DMS79 (cell line): ENCODE measurements at places on chromosomes 16 and 17.
A peak's percentile ranks its signal among the peaks of the same experiment; 100 is the strongest.

DNA sequence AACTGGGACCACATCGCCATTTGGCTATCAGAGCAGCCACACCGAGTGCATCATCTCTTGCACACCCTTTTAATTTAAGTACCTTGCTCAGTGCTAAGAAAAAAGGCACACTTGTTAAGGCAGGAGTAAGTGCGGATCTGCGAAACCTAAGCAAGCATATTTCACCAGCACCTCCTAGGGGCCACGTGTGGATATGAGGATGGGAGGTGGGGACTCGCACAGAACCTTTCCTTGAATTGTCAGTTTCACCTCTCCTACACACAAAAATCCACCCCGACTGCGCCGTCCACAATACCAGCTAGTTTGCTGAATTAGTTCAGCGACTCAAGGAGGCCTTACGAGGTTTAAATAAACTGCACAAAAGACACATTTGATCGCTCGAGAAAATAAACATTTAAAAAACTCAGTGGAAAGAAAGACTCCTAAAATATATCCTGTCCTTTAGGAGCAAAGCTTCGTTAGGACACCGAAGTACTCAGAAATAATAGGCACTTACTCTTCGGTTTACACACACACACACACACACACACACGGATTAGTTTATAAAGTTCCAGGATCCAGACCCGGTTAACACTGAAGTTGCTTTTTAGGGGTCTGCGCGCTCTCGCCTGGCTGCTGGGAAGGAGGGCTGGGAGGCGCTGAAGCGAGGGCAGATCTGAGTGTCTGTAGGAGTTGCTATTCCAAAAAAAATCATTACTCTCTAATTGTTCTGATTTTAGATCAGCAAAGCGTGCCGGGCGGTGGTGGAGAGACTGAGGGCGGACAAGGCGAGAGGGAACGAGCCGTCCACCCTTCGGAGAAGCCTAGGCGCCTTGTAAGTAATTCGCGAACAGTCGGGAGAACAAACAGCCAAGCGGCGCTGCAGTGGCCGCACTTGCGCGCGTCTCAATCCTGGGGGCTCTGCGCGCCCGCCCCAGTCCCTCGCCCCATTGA, 1.0 kb upstream of the KCNJ2 start:
- no peak for DNase-seq

- DNase-seq, result no peak
Measured at GRCh38 chr16:1089439-1089821, 6.6 kb downstream of the C1QTNF8 start.

DNA sequence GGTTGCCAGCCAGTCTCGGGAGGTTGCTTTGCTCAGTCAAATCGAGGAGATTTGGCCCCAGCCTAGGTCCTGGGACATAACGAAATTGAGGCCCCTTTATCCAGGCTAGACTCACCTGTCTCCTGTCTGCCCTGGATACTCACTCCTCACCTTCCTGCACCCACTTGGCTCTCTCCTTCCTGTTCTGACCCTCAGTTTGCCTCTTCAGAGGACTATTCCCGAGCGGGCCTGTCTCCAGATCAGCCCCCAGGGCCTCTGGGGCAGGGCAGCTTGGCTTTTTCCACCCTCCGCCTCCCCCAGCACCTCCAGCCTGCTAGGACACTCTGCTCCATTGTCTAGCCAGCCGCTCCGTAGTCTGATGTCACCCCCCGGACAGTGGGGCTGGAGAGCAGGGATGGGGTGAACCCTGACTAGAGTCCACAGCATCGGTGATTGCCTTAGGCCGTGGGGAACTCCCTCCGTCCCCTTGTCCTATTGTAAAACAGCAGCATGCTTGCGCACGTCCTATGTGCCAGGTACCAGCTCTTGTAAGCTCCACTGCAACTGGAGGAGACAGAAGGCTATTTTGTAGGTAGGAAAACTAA, 8.8 kb downstream of the WFIKKN2 start:
- DNase-seq, result no peak

- no peak for DNase-seq
Measured at GRCh38 chr16:4060823-4061222, 55.4 kb downstream of the ADCY9 start.

DNA sequence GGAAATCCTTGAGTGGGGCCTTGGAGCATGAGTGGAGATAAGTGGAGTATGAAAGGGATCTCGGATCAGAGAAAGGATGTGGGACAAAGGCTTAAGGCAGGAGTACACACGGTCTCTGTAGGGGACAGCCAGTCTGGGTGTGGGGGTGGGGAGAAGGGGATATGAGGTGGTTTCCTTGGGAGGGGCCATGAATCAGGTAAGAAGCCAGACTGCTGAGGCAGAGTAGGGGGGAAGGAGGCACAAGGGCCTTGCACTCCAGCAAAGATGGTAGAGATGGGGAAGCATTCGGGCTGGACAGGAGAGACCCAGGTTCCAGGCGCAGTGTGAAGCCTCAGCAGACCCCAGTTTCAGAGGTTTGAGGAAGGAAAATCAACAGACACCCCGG, 1.6 kb downstream of the HSD11B2 start:
- DNase-seq, result no peak

DNA sequence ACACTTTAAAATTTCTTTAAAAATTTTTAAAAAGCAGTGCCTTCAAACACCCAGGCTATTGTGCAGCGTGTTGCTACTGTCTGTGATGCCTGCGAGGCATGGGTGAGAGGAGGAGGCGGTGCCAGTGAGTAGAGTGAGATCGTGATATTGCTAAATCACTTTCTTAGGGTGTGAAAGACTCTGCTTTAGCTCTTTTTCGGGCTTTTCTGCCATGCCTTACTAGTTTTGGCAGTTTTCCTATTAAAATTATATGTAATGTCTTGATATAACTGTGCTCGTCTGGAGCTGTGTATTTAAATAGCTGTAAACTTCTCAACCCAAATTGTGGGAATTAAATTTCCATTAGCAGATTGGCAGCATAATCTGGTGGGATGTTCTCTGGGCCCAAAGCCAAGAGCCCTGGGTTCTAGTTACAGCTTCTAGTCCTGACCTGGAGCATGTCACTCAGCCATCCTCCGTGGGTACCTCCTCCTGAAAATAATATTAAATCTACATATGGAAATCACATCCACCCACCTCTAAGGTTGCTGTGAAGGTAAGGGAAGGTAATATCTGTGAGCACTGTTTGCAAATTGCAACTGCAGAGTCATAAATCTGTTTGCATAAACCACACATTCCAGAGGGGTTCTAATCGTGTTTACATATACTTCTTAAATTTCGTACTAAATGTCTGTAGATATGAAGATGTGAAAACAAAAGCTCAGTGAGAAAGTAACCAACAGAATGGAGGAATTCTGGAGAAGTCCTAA, 264.3 kb upstream of the CACNG5 start:
- no peak for DNase-seq

DNA sequence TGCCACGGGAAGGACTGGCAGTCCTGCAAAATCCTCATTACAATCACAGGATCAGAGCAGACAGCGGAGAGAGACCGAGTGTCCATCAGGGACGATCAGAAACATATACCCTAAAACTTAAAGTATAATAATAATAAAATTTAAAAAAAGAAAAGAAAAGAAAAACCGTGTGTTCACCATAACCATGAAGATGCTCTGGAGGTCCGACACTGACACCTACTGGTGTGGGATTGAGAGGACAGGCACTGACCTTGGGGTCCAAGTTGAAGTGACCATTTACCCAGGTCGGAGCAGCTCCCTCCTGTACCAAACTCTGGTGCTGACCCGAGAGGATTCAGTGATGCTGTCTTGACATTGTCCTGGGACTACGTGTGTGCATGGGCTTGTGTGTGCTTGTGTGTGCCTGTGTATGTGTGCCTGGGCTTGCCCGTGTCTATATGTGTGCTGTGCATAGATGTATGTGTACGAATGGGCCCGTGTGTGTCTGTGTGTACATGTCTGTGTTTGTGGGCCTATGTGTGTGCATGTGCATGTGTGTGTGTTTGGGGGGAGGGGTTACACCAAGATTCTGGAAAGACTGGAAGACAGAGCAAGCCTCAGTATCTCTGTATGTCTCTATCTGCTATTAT, 10.0 kb upstream of the CD300LD start:
- no peak for DNase-seq

DNA sequence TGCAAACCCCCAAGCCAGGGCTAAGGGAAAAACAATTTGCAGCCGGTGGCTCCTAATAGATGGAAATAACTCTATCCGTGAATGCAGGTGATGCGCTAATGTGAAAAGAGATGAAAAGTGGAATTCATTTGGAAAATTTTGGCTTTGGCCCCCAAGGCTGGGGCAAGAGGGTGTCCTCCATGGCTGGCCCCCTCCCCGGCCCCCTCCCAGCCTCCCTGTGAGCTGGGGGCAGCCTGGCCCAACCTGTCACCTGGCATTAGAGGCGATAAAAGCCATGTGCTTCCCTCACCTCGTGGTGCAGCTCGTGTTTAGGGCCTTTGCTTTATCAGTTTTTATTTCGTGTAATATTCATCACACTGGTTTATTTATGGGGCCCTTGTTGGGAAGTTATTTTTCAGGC, 267.2 kb downstream of the ENGASE start:
- DNase-seq, result no peak

- no peak for DNase-seq
Measured at GRCh38 chr17:77306048-77306789, 165.4 kb downstream of the SEC14L1 start.

- DNase-seq, result no peak
Measured at GRCh38 chr17:62139141-62139540, 74.1 kb upstream of the MED13 start.

DNA sequence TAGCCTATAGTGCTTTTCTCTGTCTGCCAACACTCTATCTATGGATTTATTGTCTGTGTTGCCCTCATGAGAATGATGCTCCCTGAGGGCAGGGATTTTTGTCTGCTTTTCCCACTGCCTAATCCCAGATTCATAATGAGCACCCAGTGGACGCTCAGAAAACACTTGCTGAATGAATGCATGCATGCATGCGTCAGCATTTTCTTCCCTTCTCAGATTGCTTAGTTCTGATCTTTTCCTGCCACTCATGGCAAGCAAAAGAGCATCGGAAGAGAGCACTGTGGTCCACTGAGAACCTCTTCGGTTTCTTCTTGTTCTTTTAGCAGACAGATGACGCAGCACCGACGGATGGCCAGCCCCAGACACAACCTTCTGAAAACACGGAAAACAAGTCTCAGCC, 246.8 kb downstream of the RBFOX1 start:
- no peak for DNase-seq

DNA sequence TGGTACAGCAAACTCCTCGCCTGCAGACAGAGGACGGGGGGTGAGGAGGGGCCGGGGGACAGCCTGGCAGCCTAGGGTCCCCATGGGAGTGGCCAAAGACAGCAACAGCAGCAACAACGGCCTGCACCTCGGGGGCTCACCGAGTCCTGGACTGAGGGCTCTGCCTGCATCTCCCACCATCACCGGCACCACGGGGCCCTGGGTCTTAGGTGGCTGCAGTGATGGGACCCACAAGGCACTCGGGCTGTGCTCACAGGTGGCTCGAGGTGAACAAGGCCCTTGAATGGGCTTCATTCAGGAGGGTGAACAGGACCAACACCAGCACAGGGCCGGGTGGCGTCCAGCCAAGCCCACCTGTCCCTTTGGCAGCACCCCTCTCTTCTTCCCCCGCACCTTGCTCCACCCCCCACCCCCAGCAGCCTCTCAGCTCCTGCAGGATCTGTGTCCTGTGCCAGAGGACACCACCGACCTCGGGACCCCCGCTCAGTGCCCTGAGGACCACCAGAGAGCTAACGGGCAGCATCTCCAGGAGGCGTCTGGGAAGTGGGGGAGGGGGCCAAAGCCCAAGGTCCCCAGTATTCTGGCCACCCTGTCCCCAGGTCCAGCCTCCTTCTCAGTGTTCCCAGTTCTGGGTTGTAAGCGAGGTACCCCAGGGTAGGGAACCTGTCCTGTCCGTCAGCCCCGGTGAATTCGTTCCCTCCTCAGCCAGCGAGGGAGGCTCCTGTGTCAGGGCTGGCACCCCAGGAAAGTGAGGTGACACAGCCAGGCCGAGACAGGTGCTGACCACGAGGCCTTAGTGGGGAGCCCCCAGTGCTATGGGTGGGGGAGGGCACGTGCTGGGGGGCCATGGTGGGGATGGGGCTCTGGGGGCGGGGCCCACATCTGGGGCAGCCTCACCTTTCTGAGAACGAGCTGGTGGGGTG, 94.3 kb downstream of the TBC1D16 start:
- DNase-seq, result no peak

DNA sequence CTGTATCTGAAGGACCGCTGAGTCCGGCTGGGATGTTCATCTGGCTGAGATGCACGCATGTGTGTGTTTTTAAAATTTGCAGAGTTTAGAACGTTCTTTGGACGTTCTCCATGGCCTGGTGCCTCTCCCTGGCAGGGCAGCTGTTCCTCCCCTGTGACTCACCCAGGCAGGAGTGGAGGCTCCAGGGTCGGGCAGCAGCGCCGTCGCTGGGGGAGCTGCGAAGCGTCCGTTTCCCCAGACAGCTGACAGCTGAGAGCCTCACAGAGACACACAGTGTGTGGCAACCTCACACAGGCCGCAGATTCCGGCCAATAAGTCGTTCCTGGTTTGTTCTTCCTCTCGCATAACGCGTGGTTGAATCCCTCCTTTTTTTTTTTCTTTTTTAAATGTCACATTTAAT, 80.6 kb downstream of the OR1D5 start:
- DNase-seq, result peak; percentile 65

- no peak for DNase-seq
Measured at GRCh38 chr17:8225813-8226535, 15.6 kb upstream of the AURKB start.

DNA sequence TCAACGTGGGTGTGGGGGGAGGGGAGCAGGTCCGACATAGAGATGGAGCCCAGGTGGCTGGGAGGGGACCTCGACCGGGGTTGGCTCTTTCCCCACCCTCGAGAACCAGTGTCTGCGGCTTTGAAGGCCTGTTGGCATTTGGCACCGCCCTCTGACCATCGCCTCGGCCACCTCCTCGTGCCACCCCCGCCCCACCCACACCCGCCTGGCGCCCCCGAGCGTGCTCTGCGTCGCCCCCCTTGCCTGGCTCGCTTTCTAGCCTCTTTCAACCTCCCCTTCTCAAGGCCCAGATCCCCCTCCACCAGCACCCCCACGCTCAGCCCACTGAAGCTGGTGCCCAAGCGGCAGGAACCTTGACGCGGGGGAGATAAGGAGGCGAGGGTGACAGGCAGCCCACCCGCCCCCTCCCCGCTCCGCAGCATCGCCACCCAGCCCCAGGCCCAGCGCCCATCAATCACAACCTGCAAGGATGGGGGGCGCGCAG, 619 bp downstream of the CACNB1 start:
- DNase-seq, result peak; percentile 25

DNA sequence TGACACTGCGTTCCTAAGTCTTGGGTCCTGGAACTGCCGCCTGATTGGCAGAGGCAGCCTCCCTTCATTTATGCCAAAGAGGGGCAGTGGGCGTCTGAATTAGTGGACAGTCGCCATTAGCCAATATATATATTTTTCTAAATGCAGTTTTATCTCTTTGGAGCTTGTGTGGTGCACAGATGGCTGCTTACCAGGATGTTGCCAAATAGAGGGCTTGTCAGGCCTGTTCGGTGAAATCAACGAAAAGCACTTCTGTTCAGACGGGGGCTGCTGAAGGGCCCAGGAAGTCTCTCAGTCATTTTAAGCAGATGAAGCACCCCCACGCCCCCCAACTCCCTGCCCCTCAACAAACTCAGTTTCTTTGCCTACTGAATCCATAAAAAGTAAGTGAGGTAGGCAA, 66.0 kb downstream of the RAP1GAP2 start:
- DNase-seq, result no peak

GRCh38 chr16:83682116-83682867, 125.5 kb upstream of the HSBP1 start:
- no peak for DNase-seq

- no peak for DNase-seq
Measured at GRCh38 chr17:70123193-70123592, 46.1 kb upstream of the KCNJ2 start.
